Bronchus fibroblast of lung (primary cell): ENCODE measurements at places on chromosomes 3 and 15. TPM values are rescaled to one million over a fixed set of nuclear protein-coding genes. Genes with fewer than 3 reads are reported as not detected.

Gene CNTN3
- total RNA-seq, result 0.45 and 0.84 TPM in 2 replicates

Gene DPPA2
- total RNA-seq, result not detected in 2 replicates

Gene FOXB1
- total RNA-seq, result not detected in 2 replicates

Gene KLF15
- total RNA-seq, result 3.2 and 3.3 TPM in 2 replicates

Gene CCDC80
- total RNA-seq, result 101 and 114 TPM in 2 replicates

Gene CCDC39
- total RNA-seq, result not detected in 2 replicates
